ENCODE measurements at places on chromosomes 3 and 15. TPM values are rescaled to one million over a fixed set of nuclear protein-coding genes. Genes with fewer than 3 reads are reported as not detected.

- no peak overlapping the region for H3K27ac ChIP-seq
- no peaks in the 10 kb centered on the region for H3K36me3 ChIP-seq
- no peak overlapping the region for H3K4me3 ChIP-seq
- DNase-seq: no peak
- no peaks in the 10 kb centered on the region for H3K4me1 ChIP-seq
Observed at GRCh38 chr3:167750272-167750971, 14.9 kb downstream of the SERPINI1 start.

GRCh38 chr3:45211466-45212094, 14.5 kb downstream of the TMEM158 start:
- H3K36me3 ChIP-seq: no peaks in the 10 kb centered on the region

- no peak overlapping the region for H3K4me3 ChIP-seq
- H3K4me1 ChIP-seq: no peaks in the 10 kb centered on the region
- no peak overlapping the region for H3K27ac ChIP-seq
- no peak for DNase-seq
- H3K36me3 ChIP-seq: no peaks in the 10 kb centered on the region
Observed at GRCh38 chr3:12343047-12343501, 54.2 kb downstream of the PPARG start.

DNA sequence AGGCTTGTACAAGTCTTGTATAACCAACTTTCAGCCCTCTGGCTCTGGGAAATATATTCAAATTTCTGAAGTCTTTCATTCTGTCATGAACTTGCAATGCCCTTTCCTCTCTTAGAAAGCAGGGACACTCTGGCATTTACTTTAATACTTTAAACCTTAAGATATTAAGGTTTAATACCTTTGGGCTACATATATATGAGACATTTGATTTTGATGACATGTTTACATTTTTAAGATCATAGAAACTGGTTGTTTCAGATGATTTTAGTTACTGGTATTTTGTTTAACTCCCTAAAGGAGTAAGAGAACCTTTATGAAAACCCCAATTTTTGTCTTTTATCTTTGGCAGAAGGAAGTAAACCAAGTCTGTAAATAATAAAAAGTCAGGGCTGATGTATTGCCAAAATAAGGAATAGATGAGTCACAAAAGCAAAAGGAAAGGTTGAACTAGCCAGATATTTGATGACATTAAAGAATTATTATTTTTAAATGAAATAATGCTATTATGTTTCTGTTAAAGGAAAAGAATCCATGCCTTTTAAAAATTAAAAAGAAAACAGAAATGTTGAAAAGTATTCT, 579.0 kb upstream of the CBLB start:
- no peaks in the 10 kb centered on the region for H3K4me1 ChIP-seq
- no peak overlapping the region for H3K27ac ChIP-seq
- DNase-seq: no peak

DNA sequence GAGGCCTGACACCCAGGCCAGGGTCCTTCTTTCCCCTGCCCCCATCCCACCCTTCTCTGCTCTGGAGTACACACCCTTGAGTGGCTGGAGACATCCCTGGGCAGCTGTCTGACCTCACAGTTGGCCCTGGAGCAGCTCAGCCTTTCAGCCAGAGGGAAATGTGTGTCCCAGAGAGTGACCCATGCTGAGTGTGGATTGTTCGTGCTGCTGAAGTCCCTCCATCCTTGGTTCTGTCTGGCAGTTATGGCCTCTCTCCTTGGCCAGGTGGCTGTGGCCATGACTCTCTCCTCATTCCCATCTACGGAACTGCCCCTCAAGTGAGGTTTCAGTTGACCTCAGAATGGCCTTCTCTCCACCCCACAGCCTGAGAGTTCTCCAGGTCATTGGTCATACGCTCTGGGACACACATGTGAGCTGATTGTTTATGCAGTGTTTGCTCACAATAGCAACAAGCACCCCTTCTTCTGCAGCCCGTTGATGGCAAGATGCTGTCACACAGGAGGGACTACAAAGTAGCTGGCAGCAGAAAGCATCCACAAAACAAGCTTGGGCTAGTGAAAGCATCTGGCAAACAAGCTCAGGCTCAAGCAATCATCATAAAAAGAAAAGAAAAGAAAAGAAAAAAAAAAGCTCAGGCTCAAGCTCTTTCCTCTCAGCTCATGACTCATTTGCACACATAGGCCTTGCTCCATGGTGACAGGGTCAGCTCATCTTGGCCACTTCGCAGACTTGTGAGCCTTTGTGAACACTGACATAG, 55.3 kb upstream of the ITGA11 start:
- H3K27ac ChIP-seq: peak overlapping the region; percentile 98
- no peak overlapping the region for H3K4me3 ChIP-seq
- H3K27me3 ChIP-seq: no peaks in the 10 kb centered on the region

GRCh38 chr3:191290311-191291025, 38.7 kb upstream of the CCDC50 start:
- H3K27ac ChIP-seq: no peak overlapping the region
- no peaks in the 10 kb centered on the region for H3K4me1 ChIP-seq
- no peaks in the 10 kb centered on the region for H3K36me3 ChIP-seq
- no peak for DNase-seq

DNA sequence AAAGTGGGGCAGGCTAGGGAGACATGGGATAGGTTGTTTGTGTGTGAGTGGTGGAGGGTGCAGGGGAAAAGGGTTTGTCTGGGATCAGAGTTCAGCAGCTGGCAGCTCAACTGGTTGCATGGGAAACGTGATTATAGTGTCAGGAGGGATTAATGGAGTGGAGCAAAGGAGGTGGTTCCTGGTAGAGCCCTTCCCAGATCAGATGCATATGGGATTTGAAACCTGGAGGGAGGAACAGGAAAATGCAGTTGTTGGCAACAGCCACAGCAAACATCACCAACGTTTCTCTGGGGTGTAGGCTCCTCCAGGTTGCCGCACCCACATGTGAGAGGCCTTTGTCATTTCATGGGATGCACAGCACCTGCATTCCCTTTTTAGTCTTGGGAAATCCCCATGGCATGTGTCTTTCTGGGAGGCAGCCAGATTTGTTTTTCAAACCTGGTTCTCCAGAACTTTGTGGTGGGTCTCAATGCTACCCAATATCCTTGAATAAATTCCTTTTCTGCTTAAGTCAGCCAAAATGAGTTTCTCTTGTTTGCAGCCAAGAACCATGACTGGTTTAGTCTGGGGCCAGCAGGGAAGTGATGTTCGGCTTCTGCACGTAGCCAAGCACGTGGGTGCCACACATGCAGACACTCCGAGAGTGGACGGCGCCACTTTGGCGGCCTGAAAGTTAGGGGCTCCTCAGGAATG, 61.3 kb downstream of the BDH1 start:
- peaks cover 33% of the 10 kb centered on the region for H3K4me1 ChIP-seq
- no peak for DNase-seq
- H3K27me3 ChIP-seq: no peaks in the 10 kb centered on the region
- H3K4me3 ChIP-seq: no peak overlapping the region

- no peak overlapping the region for H3K4me3 ChIP-seq
- no peak overlapping the region for H3K27ac ChIP-seq
- H3K4me1 ChIP-seq: no peaks in the 10 kb centered on the region
- DNase-seq: no peak
- H3K36me3 ChIP-seq: peaks cover 32% of the 10 kb centered on the region
- H3K27me3 ChIP-seq: no peaks in the 10 kb centered on the region
Observed at GRCh38 chr15:76209523-76209922, 101.7 kb downstream of the ETFA start.

GRCh38 chr3:29374226-29374625, 93.4 kb downstream of the RBMS3 start:
- H3K4me3 ChIP-seq: no peak overlapping the region
- DNase-seq: no peak
- peaks cover 47% of the 10 kb centered on the region for H3K4me1 ChIP-seq

GRCh38 chr15:83853232-83853631, 199.3 kb downstream of the ADAMTSL3 start:
- no peak overlapping the region for H3K27ac ChIP-seq
- no peak overlapping the region for H3K4me3 ChIP-seq
- DNase-seq: no peak
- H3K36me3 ChIP-seq: no peaks in the 10 kb centered on the region

- DNase-seq: no peak
- no peak overlapping the region for H3K27ac ChIP-seq
- H3K4me1 ChIP-seq: no peaks in the 10 kb centered on the region
Observed at GRCh38 chr3:2536575-2536974, 437.9 kb downstream of the CNTN4 start.

DNA sequence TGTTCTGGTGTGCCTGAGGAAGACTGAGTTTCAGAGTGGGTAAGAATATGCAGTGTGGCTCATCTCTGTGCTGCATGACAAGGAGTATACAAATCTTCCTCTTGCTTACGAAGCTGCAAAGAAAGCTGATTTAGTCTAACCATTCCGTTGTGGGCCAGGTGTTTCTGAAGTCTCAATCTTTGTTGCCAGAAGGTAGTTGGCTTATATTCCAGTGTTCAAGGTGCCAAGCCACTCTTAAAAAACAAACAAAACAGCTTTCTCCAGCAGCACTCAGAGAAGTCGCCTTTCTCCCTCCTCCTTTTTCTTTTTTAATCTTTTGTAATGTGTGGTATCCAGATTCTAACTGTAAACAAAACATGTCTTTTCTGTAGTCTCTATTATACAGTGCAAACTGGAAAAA, 872.4 kb downstream of the NAALADL2 start:
- no peaks in the 10 kb centered on the region for H3K27me3 ChIP-seq
- no peaks in the 10 kb centered on the region for H3K36me3 ChIP-seq
- no peak overlapping the region for H3K27ac ChIP-seq
- H3K4me3 ChIP-seq: no peak overlapping the region
- H3K4me1 ChIP-seq: no peaks in the 10 kb centered on the region

GRCh38 chr15:65916664-65917406, 47.5 kb downstream of the RAB11A start:
- H3K36me3 ChIP-seq: no peaks in the 10 kb centered on the region
- H3K27ac ChIP-seq: no peak overlapping the region
- H3K4me1 ChIP-seq: no peaks in the 10 kb centered on the region
- no peak for DNase-seq

DNA sequence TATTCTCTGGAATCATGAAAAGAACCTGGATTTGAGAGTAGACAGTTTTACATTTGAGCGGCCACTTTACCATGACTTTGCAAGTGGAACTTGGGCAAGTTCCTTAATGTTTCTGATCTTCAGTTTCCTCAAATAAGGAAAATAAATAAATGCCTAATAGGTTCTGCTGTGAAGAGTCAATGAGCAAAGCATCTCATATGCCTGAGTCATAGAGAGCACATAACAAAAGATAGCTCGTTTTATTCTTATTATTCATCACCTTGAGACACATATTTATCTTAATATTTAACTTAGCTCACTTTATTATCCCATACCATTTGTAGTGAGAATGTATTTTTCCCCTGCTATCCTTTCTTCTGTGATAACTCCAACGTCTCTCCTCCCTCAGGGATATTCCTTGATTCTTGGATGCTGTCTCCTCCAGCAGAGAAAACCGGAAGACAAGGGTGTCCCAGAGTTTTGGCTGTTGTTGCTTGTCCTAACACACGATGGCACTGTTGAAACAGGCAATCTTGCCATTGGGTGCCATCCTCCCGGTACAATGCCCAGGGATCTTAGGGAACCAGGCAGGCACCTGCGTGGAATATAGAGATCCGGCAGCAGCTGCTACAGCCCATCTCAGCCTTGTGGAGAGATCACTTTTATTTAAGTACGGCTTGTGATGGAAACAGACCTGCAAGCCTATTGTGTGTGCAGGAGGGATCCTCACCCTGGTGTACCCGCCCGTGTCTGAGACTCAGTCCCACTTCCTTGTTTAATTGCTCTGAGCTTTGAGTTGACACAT, 33.3 kb upstream of the VPS33B start:
- H3K4me1 ChIP-seq: no peaks in the 10 kb centered on the region
- no peak overlapping the region for H3K4me3 ChIP-seq
- no peak overlapping the region for H3K27ac ChIP-seq
- H3K36me3 ChIP-seq: no peaks in the 10 kb centered on the region
- no peaks in the 10 kb centered on the region for H3K27me3 ChIP-seq
- DNase-seq: no peak

DNA sequence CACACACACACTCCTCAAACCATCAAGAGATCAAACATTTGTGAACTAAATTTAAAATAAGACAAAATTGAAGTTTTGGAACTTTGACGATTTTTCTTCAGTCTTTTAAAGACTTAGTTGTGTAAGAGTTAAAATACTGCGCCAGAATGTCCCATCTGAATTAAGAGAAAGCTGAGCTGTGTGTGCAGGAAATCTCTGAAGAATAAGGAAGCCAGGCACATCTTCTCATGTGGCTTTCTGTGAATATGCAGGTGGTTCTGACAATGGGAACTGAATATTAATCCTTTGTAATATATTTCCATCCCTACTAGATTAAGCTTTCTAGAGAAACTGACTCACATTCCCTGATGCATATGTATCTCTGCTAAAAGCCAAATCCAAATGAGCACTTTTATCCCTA, 60.1 kb upstream of the ICE2 start:
- no peak overlapping the region for H3K4me3 ChIP-seq
- no peaks in the 10 kb centered on the region for H3K4me1 ChIP-seq
- H3K27ac ChIP-seq: no peak overlapping the region
- H3K27me3 ChIP-seq: no peaks in the 10 kb centered on the region
- no peak for DNase-seq

GRCh38 chr15:59299929-59300617, 72.6 kb downstream of the MYO1E start:
- peaks cover 31% of the 10 kb centered on the region for H3K4me1 ChIP-seq
- no peaks in the 10 kb centered on the region for H3K27me3 ChIP-seq
- peak overlapping the region; percentile 37 for H3K4me3 ChIP-seq

DNA sequence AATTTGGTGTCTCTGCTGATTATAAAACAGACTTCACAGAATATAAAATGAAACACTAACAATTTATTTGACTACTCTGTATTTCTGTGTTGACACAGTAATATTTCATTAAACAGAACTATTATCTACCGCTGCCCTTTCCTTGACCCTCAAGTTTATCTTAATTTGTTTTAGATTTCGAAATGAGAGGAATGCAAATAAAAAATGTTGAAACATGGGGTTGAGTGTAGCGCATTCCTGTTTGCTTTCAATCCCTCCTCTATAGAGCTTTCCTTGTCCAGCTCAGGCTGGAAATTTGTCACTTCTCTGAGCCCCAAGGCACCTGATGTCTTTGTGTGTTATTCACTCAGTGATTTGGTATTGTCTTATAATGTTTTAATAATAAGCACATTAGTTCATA, 550.2 kb downstream of the ZBBX start:
- H3K36me3 ChIP-seq: no peaks in the 10 kb centered on the region
- H3K4me1 ChIP-seq: no peaks in the 10 kb centered on the region
- no peak overlapping the region for H3K4me3 ChIP-seq
- no peak overlapping the region for H3K27ac ChIP-seq
- H3K27me3 ChIP-seq: no peaks in the 10 kb centered on the region

The ADGRG7 gene
- not detected for total RNA-seq

The SLC22A14 gene
- not detected for total RNA-seq

The EFCAB12 gene
- total RNA-seq: 0.68 TPM

The HIGD2B gene
- total RNA-seq: not detected

The CYFIP1 gene
- total RNA-seq: 112 TPM

The ANKUB1 gene
- total RNA-seq: not detected
